ENCODE measurements at places on chromosomes 4 and X. TPM values are rescaled to one million over a fixed set of nuclear protein-coding genes. Genes with fewer than 3 reads are reported as not detected.

Gene ABCG2
- 0.75 TPM for total RNA-seq

Gene ACE2
- 13.3 TPM for total RNA-seq

Gene CSAG1
- not detected for total RNA-seq

Gene CXorf49
- total RNA-seq: not detected

Gene ARHGEF6
- 36.8 TPM for total RNA-seq

Gene RHOXF2
- total RNA-seq: not detected

Gene DUX4
- not detected for total RNA-seq

DNA sequence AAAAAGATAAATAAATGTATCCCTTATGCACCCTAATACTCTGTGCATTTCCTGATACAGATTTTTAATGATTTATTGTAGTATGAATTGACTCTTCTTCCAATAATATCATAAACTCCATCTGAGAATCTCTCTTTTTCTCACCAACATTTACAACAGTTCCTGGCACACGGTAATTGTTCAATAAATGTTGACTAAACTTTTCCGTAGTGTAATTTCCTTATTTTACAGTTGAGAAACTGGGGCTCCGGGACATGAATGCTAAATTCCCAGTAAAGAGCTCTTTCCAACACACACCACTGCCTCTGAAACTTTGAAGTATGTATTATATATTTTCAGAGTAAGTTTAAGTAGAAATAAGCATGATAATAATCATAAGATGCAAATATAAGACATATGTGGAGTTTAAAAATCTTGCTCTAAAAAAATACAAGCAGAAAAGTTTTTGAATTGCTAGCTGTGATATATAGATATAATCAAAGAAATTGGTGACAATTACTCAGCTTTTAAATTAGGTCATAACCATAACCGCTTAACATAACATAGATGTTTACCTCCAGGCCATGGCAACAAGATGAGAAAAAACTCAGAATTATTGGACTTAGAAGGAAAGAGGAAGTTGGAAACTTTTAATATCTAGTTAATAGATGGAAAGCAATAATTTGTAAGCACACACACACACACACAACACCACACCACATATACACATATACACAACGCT lies 28.2 kb upstream of the ANTXR2 start:
- DNase-seq: no peak

- DNase-seq: no peak
These were observed 44.5 kb downstream of the SEPTIN11 start for GRCh38 chr4:76993787-76994641.

DNA sequence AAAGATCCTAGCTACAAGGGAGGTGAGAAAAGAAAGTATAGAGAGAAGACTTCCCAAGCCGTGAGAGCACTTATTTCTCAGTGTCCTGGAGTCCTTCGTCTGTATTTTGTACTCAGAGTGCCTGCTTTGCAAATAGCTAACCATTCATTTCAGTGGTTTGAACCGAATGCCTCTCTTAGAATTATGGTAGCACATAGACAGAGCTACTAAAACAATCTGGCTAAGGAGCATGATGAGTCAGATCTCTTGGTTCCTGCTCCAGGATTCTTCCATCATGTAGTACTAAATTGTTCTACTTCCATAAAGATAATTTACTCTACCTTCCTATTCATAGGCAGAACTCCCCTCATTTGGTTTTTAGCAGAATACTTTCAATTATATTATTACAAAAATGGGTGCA lies 946.6 kb downstream of the STIM2 start:
- DNase-seq: no peak

GRCh38 chr4:93841803-93842345 lies 13.3 kb downstream of the ATOH1 start:
- no peak for DNase-seq

GRCh38 chrX:41313419-41313818 lies 20.5 kb upstream of the DDX3X start:
- DNase-seq: no peak

DNA sequence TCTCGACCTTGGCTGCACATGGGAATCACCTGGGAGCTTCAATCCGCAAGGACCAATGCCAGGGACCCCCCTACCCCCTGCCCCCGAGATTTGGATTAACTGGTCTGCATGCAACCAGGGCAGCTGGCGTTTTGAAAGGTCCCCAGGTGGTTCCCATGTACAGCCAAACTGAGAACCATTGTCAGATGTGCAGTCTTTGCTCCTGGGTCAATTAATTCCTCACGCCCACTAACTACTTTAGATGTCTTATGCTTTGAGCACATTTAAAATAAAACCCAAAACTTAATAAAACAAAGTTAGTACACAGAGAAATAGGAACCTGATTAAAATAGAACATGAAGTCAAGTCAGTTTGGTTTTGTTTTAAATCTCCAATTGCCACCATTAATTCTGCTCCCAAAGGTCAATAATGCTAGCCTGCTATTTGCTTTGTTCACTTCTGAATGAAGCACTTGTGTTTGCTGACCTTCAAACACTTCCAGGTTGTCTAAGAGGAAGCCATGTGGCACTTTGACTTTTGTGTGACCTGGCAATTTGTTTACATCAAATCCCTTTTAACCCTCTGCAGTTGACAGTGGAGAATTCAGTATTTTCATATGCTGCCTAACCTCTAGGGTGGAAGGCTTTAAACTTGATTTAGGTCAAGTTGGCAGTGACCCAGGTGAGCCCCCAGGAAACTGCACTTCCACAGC lies 27.2 kb upstream of the TMSB4X start:
- no peak for DNase-seq

DNA sequence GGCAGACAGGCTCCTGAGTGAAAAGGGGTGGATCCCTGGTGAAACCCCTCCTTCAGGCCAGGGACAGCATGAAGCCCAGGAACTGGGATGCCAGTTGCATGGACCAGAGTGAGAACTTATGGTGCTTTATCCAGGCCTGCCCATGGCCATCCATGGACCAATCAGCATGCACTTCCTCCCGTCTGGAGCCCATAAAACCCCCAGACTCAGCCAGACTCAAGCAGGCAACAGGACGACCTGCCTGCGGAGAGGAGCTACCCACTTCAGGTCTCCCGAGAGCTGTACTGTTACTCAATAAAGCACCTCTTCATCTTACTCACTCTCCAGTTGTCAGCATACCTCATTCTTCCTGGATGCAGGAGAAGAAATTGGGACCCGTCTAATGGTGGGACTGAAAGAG lies 42.9 kb downstream of the NALF2 start:
- no peak for DNase-seq

- no peak for DNase-seq
These were observed 226.8 kb downstream of the CAMK2D start for GRCh38 chr4:113534711-113535110.

DNA sequence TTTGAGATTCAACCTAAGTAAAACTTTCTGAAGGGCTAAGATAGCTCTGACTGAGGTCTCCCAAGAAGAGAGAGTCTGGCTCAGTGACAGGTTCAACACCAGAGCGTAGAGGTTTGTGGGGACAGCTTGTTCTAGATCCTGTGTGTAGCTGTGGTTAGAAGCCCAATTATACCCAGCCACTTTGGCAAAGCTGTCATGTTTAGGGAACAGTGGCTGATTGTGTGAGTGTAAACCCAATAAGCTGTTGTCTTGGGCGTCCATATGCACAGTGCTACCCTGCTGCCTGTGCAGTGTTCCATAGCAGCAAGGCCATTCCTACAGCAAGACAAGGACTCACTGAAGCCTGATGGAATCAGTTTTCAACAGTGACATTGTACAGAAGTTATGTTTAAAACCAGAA lies 11.2 kb upstream of the SCRG1 start:
- DNase-seq: no peak

DNA sequence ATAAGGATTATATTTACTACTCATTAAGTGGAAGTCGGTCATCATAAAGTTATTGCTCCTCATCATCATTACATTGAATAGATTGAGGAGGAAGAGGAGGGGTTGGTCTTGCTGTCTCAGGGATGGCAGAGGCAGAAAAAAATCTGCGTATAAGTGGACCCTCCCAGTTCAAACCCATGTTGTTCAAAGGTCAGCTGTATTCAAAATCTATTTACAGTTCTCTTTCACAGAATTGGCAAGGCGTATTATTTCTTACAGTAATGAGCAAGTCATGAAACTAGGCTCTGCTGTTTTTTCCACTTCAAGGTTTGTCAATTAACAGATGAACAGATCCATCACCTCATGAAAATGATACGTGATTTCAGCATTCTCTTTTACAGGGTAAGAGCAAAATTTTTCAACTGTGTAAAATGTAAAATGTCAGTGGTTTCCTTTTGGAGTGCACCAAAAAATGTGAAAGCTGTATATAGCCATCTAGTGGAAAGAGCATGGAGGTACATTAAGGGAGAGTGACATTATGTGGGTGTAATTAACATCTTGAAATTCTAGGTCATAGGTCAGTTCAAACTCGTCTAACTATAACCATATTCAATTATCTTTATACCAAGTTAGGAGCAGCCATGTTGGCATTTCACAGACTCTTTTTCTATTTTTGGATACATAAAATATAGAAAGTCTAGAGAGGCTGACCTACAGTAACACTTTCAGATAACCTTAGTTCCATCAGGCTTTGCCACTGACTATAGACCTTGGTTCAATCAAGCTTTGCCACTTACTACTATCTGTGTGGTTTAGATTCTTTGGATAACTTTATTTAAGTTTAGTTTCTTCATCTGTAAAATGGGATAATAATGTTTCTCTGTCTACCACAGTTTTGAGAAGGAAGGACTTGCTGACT lies 30.1 kb downstream of the NEIL3 start:
- DNase-seq: no peak

GRCh38 chr4:7590189-7590588 lies 155.5 kb upstream of the PSAPL1 start:
- no peak for DNase-seq

GRCh38 chrX:110180176-110180927 lies 137.5 kb downstream of the AMMECR1 start:
- no peak for DNase-seq
